T-helper 2 cell treated with Interferon-gamma antibody and Interleukin-4, amounts not matched to agents 100 ng/mL and 5 ng/mL, for 36 hours (primary cell): ENCODE measurements at places on chromosomes 5 and 9. TPM values are rescaled to one million over a fixed set of nuclear protein-coding genes. Genes with fewer than 3 reads are reported as not detected.

SLCO4C1 gene
- 1.8 and 2.0 TPM in 2 replicates for total RNA-seq

PTGDS gene
- total RNA-seq: 6.5 and 6.7 TPM in 2 replicates

CCNG1 gene
- 111 and 119 TPM in 2 replicates for total RNA-seq

PHF24 gene
- total RNA-seq: not detected in 2 replicates

ISL1 gene
- not detected in 2 replicates for total RNA-seq

CENPH gene
- total RNA-seq: 30.6 and 34.4 TPM in 2 replicates

CORO2A gene
- 3.2 TPM in 2 replicates for total RNA-seq

LVRN gene
- total RNA-seq: 0.05 TPM in 1 of 2 replicates, not detected in the other

HBEGF gene
- total RNA-seq: 7.4 and 7.6 TPM in 2 replicates

PCDHGA3 gene
- total RNA-seq: 0.23 and 0.34 TPM in 2 replicates

ANKRD20A1 gene
- total RNA-seq: 2.3 and 2.4 TPM in 2 replicates

SGCD gene
- total RNA-seq: not detected in 2 replicates

ADAMTSL2 gene
- not detected in 2 replicates for total RNA-seq

CBY3 gene
- 0.32 and 0.57 TPM in 2 replicates for total RNA-seq

TSLP gene
- total RNA-seq: not detected in 2 replicates

DMRT3 gene
- total RNA-seq: not detected in 2 replicates

FBP2 gene
- not detected in 2 replicates for total RNA-seq

ENTR1 gene
- 65.1 and 69.9 TPM in 2 replicates for total RNA-seq

WWC1 gene
- total RNA-seq: not detected in 2 replicates

TRIM7 gene
- total RNA-seq: 0.66 and 1.0 TPM in 2 replicates

ARSI gene
- not detected in 2 replicates for total RNA-seq

NTMT1 gene
- total RNA-seq: 34.4 and 38.6 TPM in 2 replicates

FOXD4L6 gene
- not detected in 2 replicates for total RNA-seq

JAKMIP2 gene
- 7.6 and 9.5 TPM in 2 replicates for total RNA-seq

PTTG1 gene
- 142 and 145 TPM in 2 replicates for total RNA-seq

GFI1B gene
- not detected in 2 replicates for total RNA-seq

SLC36A2 gene
- not detected in 2 replicates for total RNA-seq

ACTBL2 gene
- not detected in 2 replicates for total RNA-seq

ASPN gene
- total RNA-seq: not detected in 2 replicates

LEAP2 gene
- 4.0 and 4.2 TPM in 2 replicates for total RNA-seq

BNC2 gene
- not detected in 2 replicates for total RNA-seq

ZNF354C gene
- total RNA-seq: 3.7 TPM in 2 replicates

FGD3 gene
- 106 and 109 TPM in 2 replicates for total RNA-seq
